ENCODE measurements at places on chromosomes 4 and X. TPM values are rescaled to one million over a fixed set of nuclear protein-coding genes. Genes with fewer than 3 reads are reported as not detected.

DNA sequence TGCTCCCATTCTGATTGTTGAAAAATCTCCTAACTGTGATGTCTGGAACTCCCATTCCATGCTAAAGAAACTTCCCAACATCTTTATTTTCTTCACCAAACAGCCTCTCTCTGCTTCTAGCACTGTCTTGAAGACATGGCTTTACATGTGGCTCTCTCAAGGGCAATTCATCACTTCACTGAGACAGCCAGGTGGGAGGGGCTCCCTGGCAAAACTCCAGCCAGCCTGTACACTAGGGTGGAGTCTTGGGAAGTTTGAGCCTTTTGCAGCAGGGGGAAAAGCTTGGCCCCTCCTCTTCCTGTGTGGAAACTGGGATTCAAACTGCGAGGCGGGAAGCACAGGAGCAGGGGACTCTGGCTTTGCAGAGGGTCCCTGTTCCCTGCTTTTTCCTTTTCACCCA lies 130.5 kb upstream of the TTC29 start:
- no peak overlapping the region for H3K27ac ChIP-seq
- DNase-seq = no peak
- H3K36me3 ChIP-seq = no peaks in the 10 kb centered on the region
- H3K4me1 ChIP-seq = peaks cover 2% of the 10 kb centered on the region
- no peaks in the 10 kb centered on the region for H3K27me3 ChIP-seq

DNA sequence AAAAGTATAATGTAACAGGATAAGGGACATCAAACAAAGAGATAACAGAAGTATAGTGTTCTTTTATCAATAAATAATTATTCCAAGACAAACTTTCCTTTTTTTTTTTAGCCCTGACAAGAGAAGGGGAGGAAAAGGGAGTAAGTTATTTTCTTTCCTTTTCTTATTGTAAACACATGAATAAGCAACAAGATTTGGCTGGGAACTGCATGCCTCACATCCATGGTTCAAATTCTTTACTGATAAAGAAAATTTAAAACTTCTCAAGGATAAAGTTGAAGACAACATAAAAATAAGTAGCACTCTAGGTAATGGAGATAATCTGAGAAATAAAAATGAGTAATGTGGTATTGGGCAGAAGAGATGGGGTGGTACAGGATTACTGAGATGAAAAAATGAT lies 71.6 kb downstream of the NEK1 start:
- no peaks in the 10 kb centered on the region for H3K36me3 ChIP-seq
- no peak overlapping the region for H3K4me3 ChIP-seq
- no peaks in the 10 kb centered on the region for H3K27me3 ChIP-seq

GRCh38 chr4:77454858-77455257 lies 150.8 kb upstream of the CXCL13 start:
- DNase-seq = no peak
- H3K36me3 ChIP-seq = no peaks in the 10 kb centered on the region
- H3K4me1 ChIP-seq = no peaks in the 10 kb centered on the region
- no peak overlapping the region for H3K27ac ChIP-seq

The ADH7 gene
- polyA plus RNA-seq = 2.2 TPM

The JADE3 gene
- 4.8 TPM for polyA plus RNA-seq

The PPBP gene
- polyA plus RNA-seq = 0.68 TPM

- DNase-seq = no peak
- no peaks in the 10 kb centered on the region for H3K4me1 ChIP-seq
- H3K27me3 ChIP-seq = no peaks in the 10 kb centered on the region
- H3K27ac ChIP-seq = no peak overlapping the region
- H3K4me3 ChIP-seq = no peak overlapping the region
Measured at GRCh38 chr4:17370818-17371217, 141.1 kb downstream of the QDPR start.

The SASH3 gene
- polyA plus RNA-seq = 0.09 TPM

GRCh38 chr4:74054483-74055047 lies 16.1 kb upstream of the CXCL3 start:
- DNase-seq = no peak
- H3K4me3 ChIP-seq = no peak overlapping the region
- H3K27ac ChIP-seq = no peak overlapping the region
- no peaks in the 10 kb centered on the region for H3K36me3 ChIP-seq
- peaks cover 9% of the 10 kb centered on the region for H3K4me1 ChIP-seq
- no peaks in the 10 kb centered on the region for H3K27me3 ChIP-seq

The CCDC158 gene
- polyA plus RNA-seq = 0.01 TPM

- no peaks in the 10 kb centered on the region for H3K27me3 ChIP-seq
- DNase-seq = no peak
- no peak overlapping the region for H3K4me3 ChIP-seq
- H3K4me1 ChIP-seq = no peaks in the 10 kb centered on the region
Measured at GRCh38 chrX:126393284-126393683, 159.3 kb downstream of the DCAF12L1 start.

The GAGE12J gene
- polyA plus RNA-seq = not detected

GRCh38 chr4:131054489-131055019 lies 1958.6 kb downstream of the C4orf33 start:
- no peaks in the 10 kb centered on the region for H3K36me3 ChIP-seq
- H3K27me3 ChIP-seq = no peaks in the 10 kb centered on the region
- no peaks in the 10 kb centered on the region for H3K4me1 ChIP-seq
- no peak overlapping the region for H3K27ac ChIP-seq
- H3K4me3 ChIP-seq = no peak overlapping the region
- no peak for DNase-seq

GRCh38 chr4:163744861-163745260 lies 250.4 kb downstream of the TMA16 start:
- H3K4me3 ChIP-seq = no peak overlapping the region
- no peaks in the 10 kb centered on the region for H3K27me3 ChIP-seq
- DNase-seq = no peak
- no peaks in the 10 kb centered on the region for H3K4me1 ChIP-seq

DNA sequence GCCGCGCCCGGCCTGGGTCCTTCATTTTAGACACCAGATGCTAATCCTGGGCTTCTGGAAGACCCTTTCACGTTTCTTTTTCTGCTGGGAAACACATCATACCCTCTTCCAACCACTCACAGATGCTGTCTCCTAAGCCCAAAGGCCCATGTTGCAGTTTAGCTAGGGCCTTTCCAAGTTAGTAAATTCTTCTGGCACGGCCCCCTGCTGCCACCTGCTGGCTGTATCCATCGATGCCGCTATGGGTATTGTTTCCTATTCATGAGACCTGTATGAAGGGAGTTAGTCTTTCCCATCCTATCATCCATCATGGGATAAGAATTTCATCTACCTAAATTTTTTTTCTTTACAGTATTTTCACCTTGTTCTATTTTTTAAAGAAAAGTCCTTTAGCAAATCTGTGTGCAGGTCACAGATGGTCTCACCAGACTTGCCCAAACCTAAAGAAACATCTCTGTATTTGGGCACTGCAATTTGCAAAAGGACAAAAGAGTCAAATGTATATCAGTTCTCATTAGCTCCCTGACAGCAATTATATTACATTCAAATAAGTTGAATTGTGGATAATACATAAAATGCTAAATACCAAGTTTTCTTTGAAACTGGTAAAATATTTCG lies 37.8 kb upstream of the SLC9A7 start:
- H3K27ac ChIP-seq = no peak overlapping the region
- H3K4me1 ChIP-seq = peaks cover 18% of the 10 kb centered on the region
- H3K27me3 ChIP-seq = no peaks in the 10 kb centered on the region
- no peaks in the 10 kb centered on the region for H3K36me3 ChIP-seq

The MAGEE2 gene
- polyA plus RNA-seq = not detected

The WDR17 gene
- 0.39 TPM for polyA plus RNA-seq

GRCh38 chr4:64538219-64538618 lies 129.0 kb upstream of the TECRL start:
- H3K36me3 ChIP-seq = no peaks in the 10 kb centered on the region
- H3K27ac ChIP-seq = no peak overlapping the region
- H3K4me3 ChIP-seq = no peak overlapping the region
- no peaks in the 10 kb centered on the region for H3K4me1 ChIP-seq
- no peaks in the 10 kb centered on the region for H3K27me3 ChIP-seq

- H3K4me3 ChIP-seq = no peak overlapping the region
- H3K27me3 ChIP-seq = no peaks in the 10 kb centered on the region
- no peaks in the 10 kb centered on the region for H3K4me1 ChIP-seq
- no peaks in the 10 kb centered on the region for H3K36me3 ChIP-seq
Measured at GRCh38 chr4:78136109-78137081, 79.3 kb downstream of the FRAS1 start.

GRCh38 chrX:134747006-134747405 lies 88.7 kb upstream of the PLAC1 start:
- H3K27ac ChIP-seq = no peak overlapping the region
- no peak for DNase-seq
- H3K36me3 ChIP-seq = no peaks in the 10 kb centered on the region
- H3K27me3 ChIP-seq = no peaks in the 10 kb centered on the region

- H3K36me3 ChIP-seq = no peaks in the 10 kb centered on the region
- no peaks in the 10 kb centered on the region for H3K27me3 ChIP-seq
- H3K4me1 ChIP-seq = no peaks in the 10 kb centered on the region
Measured at GRCh38 chr4:24722026-24722568, 73.3 kb upstream of the SOD3 start.

DNA sequence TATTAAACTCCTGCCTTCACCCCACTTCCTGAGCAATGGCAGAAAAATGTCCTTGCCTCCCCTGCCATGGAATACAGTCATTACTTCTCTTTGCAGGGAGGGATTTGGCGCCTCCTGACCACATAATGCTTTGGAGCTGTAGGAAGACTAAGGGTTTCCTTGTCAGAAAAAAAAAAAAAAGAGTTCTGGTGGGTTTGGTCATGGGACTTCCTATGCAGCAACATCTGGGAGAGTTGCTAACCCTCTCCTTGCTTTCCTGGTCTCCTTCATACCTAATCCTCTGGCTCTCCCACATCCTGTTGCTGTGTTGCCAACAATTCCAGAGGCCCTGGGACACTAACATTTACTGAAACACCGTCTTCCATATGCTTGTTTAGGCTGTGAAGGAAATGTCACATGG lies 75.1 kb upstream of the MBNL3 start:
- no peak for DNase-seq
- no peak overlapping the region for H3K4me3 ChIP-seq
- H3K4me1 ChIP-seq = no peaks in the 10 kb centered on the region
- no peaks in the 10 kb centered on the region for H3K36me3 ChIP-seq
- H3K27me3 ChIP-seq = no peaks in the 10 kb centered on the region

The F11 gene
- polyA plus RNA-seq = not detected

Data from keratinocyte (primary cell).